ENCODE measurements at places on chromosomes 6 and 20.

DNA sequence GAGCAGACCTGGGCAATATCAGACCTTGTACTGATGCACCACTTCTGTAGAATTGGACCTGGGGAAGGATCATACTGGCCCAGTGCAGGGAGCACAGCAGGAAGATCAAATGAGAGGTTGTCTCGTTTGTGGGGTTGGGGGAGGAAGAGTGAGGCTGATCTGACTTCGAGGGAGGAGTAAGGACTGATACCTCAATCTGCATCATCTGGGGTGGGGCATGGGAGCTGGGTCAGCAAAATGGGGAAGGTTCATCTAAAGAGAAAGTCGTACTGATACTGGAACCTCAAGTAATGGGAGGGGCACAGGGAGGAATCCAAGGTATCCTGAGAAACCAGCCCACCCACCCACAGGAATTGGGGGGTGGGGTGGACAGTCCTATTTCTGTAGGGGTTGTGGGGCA lies 3.7 kb downstream of the RNF39 start:
- DNase-seq: no peak

DNA sequence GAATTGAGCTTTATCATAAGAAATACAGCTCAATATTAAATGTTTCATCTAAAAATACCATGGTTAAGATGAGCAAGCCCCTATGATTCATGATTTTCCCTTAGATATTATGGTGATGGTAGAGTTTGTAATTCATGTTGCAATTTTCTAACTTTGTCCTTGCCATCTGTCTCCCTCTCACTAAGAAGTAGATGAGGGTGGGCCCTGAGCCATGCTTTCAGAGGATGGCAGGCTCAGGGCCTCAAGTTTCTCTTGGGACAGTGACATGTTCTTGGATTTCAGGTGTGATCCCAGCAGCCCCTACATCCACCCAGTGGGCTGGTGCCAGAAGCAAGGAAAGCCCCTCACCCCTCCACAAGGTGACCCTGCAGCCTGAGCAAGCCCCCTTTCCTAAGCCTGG lies 25.6 kb downstream of the L3MBTL1 start:
- no peak for DNase-seq

- DNase-seq: no peak
Observed at GRCh38 chr20:13029687-13030375, 21.1 kb downstream of the SPTLC3 start.

DNA sequence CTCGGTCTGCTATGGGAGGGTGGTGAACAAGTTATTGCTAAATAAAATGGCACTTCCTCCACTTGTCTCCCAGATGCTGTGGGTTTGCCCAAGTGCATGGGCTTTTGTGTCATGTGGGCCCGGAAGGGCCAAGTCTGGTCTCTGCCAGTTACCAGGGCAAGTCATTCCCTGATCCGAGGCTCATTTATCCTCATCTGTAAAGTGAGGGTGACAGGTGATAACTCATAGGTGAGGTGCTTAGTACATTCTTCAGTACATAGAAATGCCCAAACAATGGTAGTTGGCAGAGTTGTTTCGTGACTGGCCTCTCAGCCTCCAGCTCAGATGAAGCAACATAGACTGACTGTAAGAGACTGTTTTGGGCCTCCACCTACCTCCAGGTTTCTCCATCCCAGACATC lies 2.0 kb upstream of the MUCL3 start:
- no peak for DNase-seq

DNA sequence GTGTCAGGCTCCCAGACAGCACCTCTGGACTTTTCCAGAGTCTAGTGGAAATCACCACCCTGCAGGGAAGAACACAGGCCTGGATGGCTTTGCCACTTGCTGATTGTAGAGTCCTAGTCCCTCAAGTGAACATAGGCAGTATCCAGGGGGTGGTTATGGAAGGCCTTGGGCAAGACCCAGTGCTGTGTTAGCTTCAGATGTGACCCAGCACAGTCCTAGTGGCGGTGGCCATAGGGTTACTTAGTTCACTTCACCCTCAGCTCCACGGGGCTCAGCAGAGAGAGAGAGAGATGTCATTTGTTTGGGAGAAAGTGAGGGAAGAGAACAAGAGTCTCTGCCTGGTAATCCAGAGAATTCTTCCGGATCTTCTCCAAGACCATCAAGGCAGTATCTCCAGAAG lies 37.3 kb downstream of the RNF146 start:
- no peak for DNase-seq

DNA sequence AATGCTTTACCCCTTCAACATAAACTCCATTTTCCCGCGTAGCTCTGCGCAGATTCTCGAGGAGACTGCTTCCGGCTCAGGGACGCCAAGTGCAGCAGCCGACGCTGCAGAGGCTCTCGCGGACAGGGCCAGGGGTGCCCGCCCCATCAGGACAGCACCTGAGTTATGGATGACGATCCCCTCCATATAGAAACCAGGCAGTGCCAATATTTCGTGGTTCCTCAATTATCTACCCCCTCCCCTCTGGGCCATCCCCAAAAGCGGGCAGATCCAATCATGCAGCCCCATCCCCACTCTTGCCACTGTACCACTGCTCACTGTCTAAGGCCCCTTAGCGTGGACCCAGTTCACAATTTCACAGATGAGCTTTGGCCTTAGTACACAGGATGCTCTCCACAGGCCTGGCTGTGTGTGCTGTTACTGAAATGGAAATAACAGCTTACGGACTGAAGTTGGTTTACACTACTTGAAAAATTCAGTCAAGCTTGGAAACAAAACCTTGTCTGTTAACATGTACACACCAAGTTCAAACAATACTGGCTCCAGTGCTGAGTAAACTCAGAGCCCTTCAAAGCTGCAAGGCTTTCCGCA lies 74.5 kb downstream of the DACT2 start:
- no peak for DNase-seq

DNA sequence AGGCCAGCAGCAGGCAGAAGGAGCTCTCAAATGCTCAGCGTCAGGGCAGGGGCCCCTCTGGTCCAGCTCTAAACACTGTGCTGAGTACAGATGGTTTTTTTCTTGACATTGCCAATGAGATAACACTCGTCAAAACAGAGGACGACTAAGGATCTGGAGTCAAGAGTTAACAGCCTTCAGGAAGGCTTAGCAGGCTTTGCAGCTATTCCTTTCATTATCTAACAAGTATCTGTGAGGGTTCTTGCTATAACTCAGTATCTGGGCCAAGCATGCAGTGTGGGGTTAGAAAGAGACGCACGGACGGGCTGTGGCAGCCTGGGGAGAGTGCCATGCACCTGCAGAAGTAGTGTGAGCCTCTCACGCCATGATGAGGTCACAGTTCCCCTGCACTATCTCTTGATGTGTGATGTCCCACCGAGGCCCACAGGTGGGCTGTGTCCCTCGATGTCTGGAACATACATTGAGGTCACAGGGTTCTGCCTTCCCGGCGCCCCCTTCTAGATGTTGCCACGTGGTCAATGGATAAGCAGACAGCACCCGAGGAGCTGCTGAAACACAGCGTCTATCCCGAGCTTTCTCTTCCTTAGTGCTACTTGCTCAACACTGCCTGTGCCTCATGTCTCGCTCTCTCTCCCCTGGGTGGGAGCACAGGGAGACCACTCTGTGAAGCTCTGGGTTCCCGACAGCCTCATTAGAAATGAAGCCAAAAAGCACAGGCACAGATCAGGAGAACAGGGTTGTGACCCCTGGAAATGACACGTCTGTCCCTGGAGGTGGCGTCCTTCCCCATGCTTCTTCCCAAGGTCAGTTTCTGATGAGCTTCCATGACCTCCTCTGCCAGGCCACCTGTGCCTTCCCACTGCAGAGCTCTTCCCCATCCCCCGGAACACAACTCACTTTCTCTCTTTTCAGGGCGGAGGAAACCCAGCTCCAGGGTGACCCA lies 85.5 kb upstream of the RPS6KA2 start:
- DNase-seq: no peak
